Activated CD8-positive, alpha-beta T cell treated with anti-CD3 and anti-CD28 coated beads, Interleukin-2, amount 10 ng/mL, durations not matched to agents 7 days and 5 days (primary cell): ENCODE measurements at places on chromosomes 7 and 10.

- DNase-seq: no peak
Observed at GRCh38 chr10:63696205-63696604, 175.0 kb downstream of the REEP3 start.

GRCh38 chr7:133437544-133437943, 184.7 kb downstream of the EXOC4 start:
- no peak for DNase-seq

DNA sequence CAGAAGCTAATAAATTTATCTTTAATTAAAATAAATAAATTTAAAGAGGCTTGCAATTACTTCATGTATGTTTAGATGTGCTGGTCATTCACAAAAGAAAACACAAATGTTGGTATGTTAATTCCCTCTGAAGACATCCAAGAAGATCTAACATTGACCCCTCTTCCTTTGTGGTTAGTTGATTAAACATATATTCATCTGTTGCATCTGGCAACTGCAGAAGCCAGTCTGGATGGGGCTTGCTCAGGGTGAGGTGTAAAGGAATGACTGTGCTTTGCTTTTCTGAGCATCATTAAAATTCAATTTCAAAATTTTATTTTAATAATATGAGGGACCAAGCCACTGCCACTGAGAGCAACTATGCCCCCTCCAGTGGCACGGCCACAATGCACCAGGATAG, 36.4 kb upstream of the FERD3L start:
- DNase-seq: no peak

DNA sequence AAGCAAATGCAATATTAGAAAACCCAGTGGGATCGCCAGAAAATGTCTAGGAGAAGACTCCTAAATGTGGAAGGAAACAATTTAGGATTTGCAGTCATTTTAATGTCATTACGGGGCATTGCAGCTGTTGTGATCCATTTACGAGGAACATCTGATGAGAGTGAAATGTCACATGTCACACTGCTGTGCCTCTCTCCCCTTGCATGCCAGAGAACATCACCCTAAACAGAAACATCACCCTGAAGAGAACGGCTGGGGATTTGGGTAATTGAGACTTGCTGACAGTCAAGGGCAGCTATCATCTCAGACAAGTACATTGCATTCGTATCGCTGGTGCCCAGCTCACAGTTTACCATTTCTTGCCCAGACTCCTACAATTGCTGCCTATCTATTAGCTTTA, 785.7 kb upstream of the POM121L12 start:
- DNase-seq: no peak

- DNase-seq: no peak
Observed at GRCh38 chr7:44173911-44174693, 15.1 kb downstream of the GCK start.

DNA sequence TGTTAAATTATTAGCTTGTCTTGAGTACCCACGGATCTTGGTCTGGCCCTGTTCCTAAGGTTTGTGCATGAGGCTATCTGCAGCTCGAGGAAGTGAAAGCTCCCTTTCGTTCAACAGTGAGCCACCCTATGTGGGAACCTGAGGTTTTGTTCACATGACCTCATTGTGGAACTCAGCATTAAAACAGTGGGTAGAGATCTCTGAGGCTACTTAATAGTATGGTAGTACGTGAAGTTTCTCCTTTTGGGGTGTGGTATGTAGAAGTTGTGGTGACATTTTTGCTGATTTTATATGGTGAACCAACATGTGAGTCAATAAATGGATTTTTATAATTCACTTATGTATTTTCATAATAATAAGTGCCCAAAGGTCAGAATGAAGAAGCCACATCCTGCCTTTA, 252.7 kb upstream of the FERD3L start:
- DNase-seq: no peak

DNA sequence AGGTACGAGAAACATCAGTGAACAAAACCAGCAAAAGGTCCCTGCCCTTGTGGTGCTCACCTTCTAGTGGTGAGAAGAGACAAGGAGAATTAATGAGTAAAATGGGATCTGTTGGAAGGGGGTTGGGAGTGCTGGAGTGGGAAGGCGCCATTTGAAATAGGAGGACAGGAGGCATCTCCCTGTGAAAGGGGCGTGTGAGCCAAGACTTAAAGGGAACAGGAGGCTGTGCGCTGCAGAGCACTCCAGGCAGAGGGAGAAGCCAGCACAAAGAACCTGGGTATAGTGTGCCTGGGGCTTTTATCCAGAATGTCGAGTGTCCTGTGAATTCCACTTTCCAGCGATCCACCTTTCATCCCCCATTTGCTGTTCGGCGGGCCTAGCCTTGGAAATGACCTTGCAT, 497.9 kb upstream of the GALNT17 start:
- no peak for DNase-seq

GRCh38 chr10:122498521-122498920, 37.2 kb downstream of the HTRA1 start:
- DNase-seq: no peak

DNA sequence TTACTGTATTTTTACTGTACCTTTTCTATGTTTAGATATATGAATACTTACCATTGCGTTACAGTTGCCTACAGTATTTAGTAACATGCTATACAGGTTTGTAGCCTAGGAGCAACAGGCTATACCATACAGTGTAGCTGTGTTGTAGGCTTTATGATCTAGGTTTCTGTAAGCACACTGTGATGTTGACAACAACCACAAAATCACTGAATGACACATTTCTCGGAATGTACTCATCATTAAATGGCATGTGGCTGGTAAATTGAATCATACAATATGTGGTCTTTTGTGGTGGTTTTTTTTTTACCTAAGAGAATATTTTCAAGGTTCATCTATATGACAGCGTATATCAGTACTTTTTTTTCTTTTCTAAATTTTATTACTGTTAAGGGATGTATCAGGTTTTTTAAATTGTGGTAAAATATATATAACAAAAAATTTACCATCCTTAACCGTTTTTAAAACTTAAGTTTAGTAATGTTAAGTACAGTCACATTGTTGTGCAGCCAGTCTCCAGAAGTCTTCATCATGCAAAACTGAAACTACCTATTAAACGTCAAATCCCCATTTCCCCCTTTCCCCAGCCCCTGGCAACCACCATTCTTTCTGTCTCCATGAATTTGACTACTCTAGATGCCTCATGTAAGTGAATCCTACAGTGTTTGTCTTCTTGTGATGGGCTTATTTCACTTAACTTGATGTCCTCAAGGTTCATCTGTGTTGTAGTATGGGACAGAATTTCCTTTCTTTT, 21.5 kb downstream of the BTAF1 start:
- DNase-seq: peak; percentile 23

- DNase-seq: peak; percentile 64
Observed at GRCh38 chr10:114499630-114500190, 95.4 kb upstream of the AFAP1L2 start.

DNA sequence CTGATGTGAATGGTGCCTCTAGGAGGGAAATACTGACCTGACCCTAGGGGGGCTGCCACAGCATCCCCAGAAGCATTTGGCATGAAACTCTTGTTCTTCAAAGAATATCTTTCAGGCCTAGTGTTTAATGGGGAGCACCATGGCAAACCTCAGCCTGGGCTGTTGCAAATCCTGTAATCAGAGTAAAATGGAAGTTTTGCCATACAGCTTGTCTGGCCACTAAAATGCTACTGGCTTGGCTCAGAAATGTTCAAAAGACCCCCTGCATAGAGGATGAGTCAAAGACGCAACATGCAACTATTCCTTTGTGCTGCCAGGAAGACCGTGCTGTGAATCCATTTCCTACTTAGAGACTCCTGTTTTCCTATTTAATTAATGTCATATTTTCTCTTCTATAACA, 26.7 kb downstream of the HECW1 start:
- DNase-seq: no peak

DNA sequence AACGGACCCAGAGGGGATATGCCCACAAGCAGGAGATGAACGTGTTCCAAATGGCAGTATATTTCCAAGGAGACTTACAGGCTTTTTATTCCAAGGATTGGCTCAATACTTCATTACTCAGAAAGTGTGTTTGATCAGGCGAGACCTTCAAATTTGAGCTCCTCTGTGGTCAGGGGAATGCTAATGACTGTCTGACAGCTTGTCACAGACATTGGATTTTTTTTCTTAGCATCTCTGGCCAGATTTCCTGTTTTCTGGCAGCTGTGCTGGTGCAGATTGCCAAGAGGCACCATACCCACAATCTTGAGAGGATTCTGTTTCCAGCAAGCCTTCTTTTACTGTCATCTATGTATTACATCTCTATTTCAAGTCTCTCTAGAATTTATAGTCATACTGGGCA, 93.8 kb downstream of the C1GALT1 start:
- no peak for DNase-seq

DNA sequence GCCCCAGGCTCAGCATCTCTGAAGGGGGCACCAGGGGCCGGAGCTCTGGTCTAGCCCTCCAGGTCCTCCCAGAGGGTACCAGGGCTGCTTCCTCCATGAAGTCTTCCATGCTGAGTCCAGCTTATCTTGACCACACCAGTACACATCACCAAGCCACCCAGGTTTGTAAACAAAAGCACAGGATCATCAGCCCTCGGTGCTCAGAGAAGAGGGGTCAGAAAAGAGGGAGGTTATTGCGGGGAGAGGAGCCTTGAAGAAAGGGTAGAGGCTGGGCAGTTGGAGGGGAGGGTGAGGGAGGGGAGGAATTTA, 23.9 kb downstream of the AQP1 start:
- DNase-seq: no peak

- no peak for DNase-seq
Observed at GRCh38 chr7:2148189-2148588, 84.6 kb downstream of the MAD1L1 start.

DNA sequence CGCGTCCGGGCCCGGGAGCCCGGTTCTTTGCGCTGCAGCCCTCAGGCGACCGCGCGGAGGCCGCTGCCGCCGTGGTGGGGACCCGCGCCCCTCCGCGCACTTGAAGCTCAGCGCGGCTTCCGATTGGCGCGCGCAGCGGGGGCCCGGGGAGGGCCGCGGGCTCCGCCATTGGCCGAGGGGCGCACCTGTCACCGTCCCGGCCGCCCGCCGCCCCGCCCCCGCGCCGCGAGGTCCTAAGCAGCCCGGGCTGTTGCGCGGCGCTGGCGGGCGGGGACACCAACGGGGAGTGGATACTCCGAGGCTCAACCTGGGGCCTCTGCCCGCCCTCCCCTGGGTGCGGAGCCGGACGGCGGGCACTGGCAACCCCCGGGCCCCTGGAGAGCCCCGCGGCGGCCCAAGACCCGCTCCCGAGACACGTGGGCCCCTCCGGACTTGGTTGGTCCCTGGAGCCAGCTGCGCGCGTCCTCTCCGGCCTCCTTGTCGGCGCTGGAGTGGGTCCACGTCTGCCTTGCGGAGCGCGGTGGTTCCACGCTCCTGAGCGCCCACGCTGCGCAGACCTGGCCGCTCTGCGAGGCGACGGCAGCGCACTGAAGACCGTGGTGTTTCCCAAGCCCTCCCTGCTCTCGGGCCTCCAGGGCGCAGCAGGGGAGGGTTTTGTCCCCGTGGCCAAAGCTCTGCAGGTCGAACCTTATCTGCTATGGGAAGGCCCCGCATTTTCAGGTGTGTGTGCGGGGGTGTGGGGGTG, at the start of gene MNX1:
MNX1 (minus strand) TSS at position 76 of the 745 bp plus-strand sequence. CDS start 313 bp downstream, outside the sequence.
- DNase-seq: peak; percentile 39

DNA sequence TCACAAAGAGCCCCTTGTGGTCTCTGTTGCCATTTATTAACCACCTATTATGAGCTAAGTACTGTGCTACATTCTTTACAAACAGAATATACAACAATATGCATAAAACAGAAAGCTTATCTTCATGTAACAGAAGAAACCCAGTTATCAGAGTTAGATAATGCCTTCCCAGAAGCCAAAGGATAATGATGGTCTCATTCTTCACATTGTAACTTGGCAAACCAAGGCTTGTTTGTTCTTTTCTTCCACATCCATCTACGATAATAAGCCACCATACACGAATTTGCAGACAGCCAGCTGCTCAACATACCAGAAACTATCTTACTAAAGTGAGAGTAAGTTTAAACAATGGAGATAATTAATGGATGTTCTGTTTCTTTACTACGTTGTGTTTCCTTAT, 127.6 kb downstream of the NEBL start:
- DNase-seq: no peak

- no peak for DNase-seq
Observed at GRCh38 chr10:97812696-97813095, 36.9 kb upstream of the GOLGA7B start.

GRCh38 chr10:133124357-133125211, 35.4 kb upstream of the KNDC1 start:
- no peak for DNase-seq

GRCh38 chr7:149284343-149284742, 22.3 kb downstream of the ZNF783 start:
- DNase-seq: peak; percentile 65

DNA sequence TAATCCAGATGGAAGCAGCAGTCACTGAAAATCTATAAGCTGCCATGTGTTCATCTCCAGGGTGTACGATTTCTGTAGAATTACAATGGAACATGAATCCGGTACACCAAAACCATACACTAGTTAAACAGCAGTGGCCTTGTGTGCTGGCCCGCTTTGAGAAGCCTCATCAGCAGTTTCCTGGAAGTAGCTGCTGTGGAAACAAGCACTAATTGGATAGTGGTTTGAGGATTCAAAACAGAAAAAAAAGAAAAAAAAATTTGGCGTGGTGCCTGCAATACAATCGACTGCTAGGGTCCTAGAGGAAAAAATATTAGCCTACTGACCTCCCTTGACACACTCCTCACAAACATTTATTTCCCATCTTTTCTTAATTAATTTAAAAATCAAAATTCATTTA, 545.9 kb downstream of the SORCS1 start:
- DNase-seq: no peak

- DNase-seq: no peak
Observed at GRCh38 chr7:121109145-121109544, 120.6 kb downstream of the CPED1 start.

DNA sequence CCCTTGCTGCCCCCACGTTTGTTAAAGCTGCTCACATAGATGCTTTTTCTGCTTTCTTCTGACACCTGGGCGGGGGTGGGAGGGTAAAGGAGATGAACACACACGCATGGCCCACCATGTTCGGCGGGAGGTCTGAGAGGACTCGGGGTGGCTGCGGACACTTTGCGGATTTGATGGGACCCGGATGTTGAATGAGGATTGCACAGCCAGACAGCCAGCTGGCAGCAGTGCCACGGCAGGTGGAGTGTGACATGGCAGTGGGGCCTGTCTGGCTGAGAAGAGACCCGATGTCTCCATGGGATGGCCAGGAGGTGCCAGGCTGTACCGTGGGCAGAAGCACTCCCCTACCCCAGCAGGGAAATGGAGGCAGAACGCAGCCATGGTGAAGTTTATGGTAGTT, 31.2 kb downstream of the PPP2R2D start:
- no peak for DNase-seq

GRCh38 chr10:70894416-70894815, 6.1 kb upstream of the PCBD1 start:
- DNase-seq: no peak

GRCh38 chr7:135349746-135350145, 116.1 kb downstream of the STRA8 start:
- DNase-seq: no peak

DNA sequence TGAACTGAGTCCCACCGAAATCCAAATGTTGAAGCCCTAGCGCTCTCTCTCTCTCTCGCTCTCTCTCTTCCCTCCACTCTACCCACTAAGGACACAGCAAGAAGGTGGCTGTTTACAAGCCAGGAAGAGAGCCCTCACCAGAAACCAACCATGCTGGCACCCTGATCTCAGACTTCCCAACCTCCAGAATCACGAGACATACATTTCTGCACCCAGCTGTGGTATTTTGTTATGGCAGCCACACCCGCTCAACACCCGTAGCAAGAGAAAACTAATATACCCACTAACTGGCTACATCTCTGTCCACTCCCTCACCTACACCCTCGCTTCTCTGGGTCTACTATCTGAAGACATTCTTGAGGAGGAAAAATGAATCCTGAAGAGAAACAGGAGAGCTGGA, 54.8 kb downstream of the CREB3L2 start:
- no peak for DNase-seq
